ENCODE measurements at places on chromosomes 4 and X.

GRCh38 chr4:162836773-162837172, 329.9 kb downstream of the NAF1 start:
- DNase-seq, result no peak

DNA sequence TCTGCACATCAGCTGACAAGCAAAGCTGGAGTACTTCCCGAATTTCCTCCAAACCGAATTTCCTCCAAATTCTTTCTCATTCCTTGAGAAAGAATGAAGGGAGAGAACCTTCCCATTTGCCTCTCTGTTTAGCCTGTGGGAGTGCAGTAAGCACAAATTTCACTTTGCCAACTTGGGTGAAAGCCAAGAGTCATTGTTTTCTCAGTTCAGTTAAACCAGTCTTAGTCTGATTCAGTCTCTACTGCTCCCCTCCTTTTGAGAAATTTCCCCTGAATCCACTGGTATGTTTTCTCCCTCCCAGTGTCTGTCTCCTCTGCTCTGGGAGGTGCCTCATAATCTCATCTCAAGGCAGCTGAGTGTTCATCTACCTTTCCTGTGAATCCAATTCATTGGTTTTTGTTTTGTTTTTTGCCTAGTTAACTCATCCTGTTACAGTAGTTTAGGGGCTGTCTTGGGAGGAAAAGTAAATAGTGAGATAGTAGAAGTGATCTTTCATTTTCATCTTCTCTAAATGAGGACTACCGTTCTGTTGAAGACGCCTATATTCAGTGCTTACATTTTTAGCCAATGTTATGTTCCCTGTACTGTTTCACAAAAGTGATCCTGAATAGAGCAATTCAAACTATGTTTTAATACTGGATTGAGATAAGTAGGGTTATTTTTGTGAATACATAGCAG, 49.0 kb downstream of the SYTL5 start:
- no peak for DNase-seq

DNA sequence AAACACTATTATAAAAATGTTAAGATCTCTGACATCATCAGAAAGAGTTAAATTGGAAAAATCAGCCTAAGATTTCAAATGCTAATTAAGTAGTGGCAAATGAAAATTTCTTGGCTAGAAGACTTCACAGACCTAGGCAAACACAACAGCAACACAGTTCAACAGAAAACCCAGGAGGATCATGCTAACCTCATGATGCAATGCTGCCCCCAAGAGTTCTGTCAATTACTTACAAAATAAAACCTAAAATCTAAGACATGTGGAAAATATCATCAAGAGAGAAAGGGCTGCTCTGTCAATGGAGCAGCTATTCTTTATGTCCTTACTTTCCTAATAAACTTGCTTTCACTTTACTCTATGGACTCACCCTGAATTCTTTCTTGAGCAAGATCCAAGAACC, 21.0 kb downstream of the S100G start:
- peak; percentile 71 for DNase-seq

- no peak for DNase-seq
These were observed at the start of gene GYG2 for GRCh38 chrX:2828344-2828958. TSS of gene GYG2 (plus strand) at chrX:2828930. CDS start at chrX:2830189, 1,259 bp downstream.

GRCh38 chr4:57190601-57191481, 80.7 kb upstream of the IGFBP7 start:
- peak; percentile 43 for DNase-seq

GRCh38 chrX:68833855-68834331, 5.1 kb downstream of the EFNB1 start:
- DNase-seq, result no peak

GRCh38 chr4:183173580-183174526, 74.8 kb downstream of the WWC2 start:
- no peak for DNase-seq

DNA sequence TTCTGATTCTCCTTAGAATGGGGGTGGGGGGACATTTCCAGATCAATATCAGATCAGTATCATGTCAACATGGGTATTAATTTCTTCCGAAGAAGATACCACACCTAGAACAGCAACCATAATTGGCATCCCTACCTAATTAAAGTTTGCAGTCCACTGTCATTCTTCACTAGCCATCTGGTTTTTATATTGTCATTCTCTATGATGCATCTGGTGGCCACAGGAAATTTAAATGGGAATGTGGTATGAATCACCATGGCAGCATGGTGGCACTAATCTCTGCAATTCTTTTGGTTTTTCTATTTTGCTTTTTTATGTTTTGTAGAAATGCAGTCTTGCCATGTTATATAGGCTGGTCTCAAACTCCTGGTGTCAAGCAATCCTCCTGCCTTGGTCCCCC, 16.6 kb upstream of the UBE2D3 start:
- DNase-seq, result no peak

DNA sequence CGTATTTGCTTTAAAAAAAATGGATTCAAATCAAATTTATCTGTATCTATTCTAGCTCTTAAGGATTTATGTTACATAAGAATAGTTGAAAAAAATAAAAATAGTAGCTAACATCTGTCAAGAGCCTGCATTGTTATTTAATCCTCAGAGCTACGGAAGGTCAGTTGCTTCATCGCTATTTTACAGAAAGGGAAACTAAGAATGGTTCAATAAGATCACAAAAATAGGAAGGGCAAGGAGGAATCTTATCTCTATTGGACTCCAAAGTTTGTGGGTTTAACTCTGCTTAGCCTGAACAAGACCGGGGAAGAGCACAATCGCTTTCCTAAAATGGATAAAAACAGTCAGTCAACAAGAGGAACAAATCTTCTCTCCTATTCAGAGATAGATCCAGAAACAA, 270.2 kb upstream of the SMIM31 start:
- DNase-seq, result no peak

DNA sequence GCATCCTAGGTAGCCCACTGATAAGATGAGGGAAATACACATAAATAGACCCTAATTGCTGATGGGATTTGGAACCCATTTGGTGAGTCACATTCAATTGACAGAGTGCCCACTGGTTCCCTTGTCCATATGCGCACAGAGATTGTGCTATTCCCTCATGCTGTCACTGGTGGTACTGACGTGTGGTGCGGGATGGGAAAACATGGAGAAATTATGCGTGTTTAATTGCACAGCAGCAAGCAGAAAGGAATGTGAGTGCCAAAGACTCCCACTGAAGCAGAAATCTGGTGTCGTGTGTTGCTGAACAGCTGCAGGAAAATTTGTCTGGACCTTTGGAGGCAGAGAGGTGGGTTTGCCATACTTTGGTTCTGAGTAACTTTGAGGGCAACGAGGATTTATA, 92.2 kb downstream of the NHSL2 start:
- DNase-seq, result no peak

- no peak for DNase-seq
These were observed 332.7 kb downstream of the MID1IP1 start for GRCh38 chrX:39133971-39134370.

GRCh38 chrX:63350465-63350877, 661 bp downstream of the SPIN4 start:
- DNase-seq, result no peak

Measured in COLO829 (cell line).